ENCODE measurements at places on chromosomes 16 and 17.

- DNase-seq: no peak
These were observed 56.9 kb downstream of the PIGL start for GRCh38 chr17:16273929-16274339.

- DNase-seq: no peak
These were observed 76.9 kb downstream of the MRTFB start for GRCh38 chr16:14148016-14148415.

DNA sequence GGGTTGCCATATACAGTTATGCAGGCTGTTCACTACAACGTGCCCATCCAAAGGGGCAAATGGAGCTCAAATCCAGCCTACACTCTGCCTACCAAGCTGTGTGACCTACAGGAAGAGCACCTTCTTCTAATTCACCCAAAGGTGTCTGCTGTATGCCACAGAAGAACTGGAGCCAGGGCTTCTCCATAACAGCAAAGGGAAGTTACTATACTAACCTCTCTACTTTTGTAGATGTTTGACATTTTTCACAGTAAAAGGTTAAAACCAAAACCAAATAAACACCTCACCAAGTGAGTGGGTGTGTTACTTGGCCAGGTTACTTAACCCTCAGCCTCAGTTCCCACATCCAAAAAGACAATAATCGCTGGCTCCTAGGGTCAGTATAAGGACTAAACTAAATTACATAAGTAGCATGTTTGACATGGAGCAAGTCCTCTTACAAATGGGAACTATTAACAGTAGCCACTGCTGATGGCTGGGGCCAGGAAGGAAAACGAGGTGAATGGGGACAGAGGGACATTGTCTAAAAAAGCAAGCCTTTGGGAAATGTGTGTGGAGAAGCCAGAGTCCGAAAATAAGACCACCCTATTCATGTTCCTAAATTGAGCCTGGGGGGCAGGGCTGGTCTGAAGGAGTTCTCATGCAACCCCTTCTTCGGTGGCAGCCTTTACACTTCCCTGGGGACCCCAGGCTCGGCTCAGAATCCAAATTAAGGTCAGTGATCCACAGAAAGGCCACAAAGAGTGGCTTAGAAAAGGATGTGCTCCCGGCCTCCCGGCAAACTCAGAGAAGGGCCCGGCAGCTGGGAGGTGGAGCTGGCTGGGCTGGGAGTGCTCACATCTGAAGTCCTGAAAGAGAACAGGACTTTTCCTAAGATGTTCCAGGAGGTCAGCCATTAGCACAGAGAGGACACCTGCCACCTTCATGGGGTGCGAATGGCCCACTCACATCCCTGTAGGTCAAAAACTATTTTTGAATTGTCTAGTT lies 13.5 kb downstream of the CUEDC1 start:
- no peak for DNase-seq

DNA sequence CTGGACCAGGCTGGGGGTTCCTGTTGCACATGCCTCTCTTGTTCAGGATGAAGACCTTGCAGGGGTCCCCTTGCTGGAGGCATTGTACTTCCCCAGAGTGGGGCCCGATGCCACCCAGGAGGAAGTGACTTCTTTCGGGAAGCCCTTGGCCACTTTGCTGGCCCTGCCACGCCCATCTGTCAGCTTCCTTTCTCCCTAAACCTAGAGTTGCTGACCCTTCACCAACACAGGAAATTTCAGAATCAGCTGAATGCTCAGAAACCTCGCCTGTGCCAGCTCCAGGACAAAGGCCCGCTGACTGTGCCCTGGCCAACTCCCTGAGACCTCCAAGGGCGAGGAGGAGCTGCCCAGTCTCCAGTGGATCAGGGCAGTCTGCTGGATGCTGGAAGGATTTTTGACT lies 26.7 kb downstream of the WNT9B start:
- no peak for DNase-seq
